ENCODE measurements at places on chromosomes 4 and X.

DNA sequence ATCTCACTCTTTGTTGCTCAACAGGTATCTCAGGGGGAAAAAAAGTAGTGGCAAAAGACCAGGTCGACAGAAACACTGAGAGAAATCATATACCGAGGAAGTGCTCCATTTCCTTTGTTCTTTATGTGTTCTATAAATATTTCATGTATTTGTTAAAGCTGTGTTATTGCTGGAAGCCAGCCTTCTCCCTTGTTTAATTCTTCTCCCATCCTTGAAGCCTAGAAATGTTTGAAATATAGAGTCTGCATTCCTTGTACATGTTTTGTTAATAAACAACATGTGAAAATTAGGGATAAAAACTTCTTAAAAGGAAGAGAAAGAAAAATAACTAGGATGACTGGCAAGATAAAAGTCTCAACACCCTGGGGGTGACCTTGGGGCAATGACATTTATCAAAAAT lies 186.2 kb downstream of the ANKRD50 start:
- no peak for DNase-seq

DNA sequence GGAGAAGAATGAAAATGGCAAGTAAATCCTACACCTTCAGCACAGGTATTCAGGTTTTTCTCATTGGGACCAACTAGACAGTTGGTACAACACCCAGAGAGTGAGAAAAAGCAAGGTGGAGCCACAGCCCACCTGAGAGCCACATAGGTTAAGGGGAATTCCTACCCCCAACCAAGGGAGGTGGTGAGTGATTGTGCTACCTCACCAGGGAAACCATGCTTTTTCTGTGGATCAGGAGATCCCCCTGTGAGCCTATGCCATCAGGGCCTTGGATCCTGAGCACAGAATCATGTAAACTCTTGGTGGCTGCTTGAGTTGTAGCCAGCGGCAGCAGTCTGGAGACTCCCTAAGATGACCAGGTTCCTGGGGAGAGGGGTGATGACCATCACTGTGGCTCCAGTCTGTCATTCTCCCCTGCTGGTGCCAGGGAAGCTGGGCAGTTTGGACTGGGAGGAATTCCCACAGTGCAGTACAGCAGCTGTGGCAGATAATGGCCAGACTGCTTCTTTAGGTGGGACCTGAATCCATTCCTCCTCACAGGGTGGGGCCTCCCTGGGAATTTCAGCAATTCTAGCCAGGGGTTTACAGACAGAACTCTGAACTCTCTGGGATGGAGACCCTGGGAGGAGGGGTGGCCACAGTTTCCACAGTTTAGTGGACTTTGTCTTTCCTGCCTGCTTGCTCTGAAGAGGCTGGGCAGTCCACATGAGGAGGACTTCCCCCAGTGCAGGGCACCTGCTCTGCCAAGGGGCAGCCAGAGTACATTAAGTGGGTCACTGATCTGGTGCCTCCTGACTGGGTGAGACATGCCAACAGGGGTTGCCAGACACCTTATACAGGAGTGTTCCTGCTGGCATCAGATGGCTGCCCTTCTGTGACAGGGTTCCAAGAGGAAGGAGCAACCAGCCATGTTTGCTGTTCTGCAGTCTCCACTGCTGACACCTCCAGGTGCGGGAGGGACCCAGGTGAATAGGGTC lies 43.2 kb downstream of the PARM1 start:
- DNase-seq = no peak

- DNase-seq = no peak
These were observed 1305.8 kb downstream of the PCDH7 start for GRCh38 chr4:32025851-32026459.

GRCh38 chr4:152468408-152468807 lies 67.5 kb downstream of the FBXW7 start:
- DNase-seq = no peak

- DNase-seq = no peak
These were observed 52.6 kb downstream of the HMX1 start for GRCh38 chr4:8819019-8819418.

DNA sequence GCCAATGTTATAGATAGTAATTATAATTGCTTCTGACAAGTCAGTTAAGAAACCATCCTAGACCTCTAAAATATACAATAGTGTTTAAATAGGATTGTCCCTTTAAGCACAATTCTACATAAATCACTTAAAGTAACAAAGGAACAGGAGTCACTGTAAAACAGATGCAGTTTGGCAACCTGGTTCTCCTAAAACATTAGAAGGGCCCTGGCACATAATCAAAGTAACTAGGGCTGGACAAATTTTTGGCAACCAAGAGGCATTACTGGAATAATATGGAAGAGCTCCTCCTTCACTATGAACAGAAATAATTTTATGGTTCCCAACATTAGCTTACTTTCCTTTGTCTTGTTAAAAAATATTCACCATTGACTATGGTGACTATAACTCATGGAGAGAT lies 75.0 kb upstream of the CCDC160 start:
- no peak for DNase-seq

DNA sequence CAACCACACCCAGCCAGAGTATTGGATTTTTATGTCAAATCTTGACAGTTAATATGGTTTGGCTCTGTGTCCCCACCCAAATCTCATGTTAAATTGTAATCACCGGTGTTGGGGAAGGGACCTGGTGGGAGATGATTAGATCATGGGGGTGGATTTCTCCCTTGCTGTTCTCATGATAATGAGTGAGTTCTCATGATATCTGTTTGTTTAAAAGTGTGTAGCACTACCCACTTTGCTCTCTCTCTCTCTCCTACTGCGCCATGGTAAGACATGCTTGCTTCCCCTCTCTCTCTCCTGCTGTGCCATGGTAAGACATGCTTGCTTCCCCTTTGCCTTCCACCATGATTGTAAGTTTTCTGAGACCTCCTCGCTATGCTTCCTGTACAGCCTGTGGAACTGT lies 86.9 kb upstream of the COX18 start:
- DNase-seq = no peak

- DNase-seq = no peak
These were observed 175.1 kb downstream of the PARM1 start for GRCh38 chr4:75107755-75108612.

DNA sequence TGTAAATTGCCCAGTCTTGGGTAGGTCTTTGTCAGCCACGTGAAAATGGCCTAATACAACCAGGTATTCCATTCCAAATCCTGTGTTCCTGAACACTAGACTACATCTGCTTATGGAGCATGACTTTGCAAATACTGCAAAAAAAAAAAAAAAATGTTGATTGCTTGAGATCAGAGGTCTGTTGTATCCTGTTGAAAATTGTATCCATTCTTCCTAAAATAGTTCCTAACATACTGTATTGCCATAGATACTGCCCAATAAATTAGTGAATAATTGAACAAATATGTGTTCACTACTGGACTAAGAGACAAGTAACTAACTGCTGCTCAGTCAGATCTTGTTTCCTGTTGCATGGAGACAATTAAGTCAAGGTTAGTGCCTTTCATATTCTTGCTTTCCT lies 164.3 kb upstream of the PABPC4L start:
- DNase-seq = no peak

- no peak for DNase-seq
These were observed 666 bp downstream of the CCDC158 start for GRCh38 chr4:76420188-76420761.

Measured in HEK293T (cell line).